Ammon's horn (tissue), 1 donor: ENCODE measurements at places on chromosomes 7 and 10.
A peak's percentile ranks its signal among the peaks of the same experiment; 100 is the strongest.

DNA sequence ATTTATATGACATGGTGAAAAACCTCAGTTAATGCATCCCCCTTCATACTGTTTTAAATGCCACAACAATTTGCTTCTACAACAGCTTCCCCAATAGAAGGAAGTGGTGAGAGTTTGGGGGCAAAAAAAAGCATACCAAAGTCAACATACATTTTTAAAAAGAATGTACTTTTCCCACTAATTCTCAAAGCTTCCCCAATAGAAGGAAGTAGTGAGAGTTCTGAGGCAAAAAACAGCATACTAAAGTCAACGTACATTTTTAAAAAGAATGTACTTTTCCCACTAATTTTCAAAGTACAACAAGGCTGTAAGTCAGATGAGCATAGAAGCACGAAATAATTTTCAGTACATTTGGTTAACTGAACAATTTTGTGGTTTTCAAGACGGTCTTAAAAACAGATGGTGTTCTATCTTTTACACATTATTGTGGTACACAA lies 24.0 kb downstream of the WASL start:
- DNase-seq, result no peak

DNA sequence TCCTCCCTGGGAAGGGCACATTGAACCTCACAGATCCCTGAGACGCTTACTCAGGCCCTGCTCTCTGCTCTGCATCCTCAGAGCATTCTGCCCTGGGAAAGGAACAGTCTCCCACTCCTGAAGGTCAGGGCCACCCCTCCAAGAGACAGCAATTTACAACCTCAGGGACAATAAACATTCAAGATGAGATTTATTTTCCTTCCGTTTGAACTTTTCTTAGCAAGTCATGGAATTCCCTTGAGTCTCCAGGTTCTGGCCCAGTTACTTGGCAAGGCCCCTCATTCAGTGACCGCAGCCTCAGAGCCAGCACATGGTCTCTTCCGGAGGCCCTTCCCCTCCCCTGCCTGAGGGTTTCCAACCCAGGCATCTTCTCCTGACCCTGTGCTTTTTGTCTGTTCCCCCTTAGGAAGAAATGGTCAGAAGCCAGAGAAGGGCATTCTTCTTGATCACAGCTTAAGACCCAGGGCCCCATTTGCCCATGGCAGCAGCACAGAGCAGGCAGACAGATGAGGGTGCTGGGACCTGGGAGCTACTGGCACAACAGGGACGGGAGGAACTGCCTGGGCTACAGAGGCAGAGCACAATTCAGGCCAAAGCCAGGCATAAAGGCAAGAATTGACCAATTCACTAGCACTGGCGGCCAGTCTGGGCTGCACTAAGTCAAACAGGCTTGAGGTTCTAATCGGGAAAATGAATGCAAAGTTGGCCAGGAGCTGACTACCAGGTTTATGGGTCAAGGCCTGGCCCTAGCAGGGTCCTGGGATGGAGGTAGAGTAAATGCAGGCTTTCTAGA lies 56.7 kb downstream of the VSTM4 start:
- DNase-seq, result no peak

GRCh38 chr10:8636371-8636770 lies 581.9 kb downstream of the GATA3 start:
- DNase-seq, result no peak

GRCh38 chr10:87712913-87713616 lies 53.4 kb downstream of the PAPSS2 start:
- DNase-seq, result no peak

GRCh38 chr7:150867605-150868004 lies 15.3 kb downstream of the AOC1 start:
- no peak for DNase-seq

DNA sequence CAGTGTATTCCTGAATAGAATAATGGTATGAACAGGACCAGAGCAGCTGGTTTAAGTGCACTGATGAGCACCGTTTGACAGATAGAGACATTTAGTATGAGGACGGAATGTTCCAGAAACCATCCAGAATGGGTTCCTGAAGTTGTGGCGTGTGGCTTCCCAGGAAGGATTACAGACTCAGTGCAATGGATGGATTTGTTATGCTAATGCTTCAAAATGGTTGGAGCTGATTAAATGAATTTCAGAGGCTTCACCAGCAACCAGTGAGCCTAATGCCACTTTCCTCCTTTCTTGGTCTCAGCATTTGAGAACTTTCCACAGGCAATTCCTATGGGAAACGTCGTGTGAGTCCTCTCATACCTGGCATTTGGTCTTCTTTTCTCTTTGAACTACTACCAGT lies 9.9 kb downstream of the GATA3 start:
- DNase-seq, result no peak

- DNase-seq, result peak; percentile 12
Observed at GRCh38 chr7:23357190-23358093, 58.3 kb downstream of the MALSU1 start.

- DNase-seq, result no peak
Observed at GRCh38 chr10:71849461-71849908, 1.6 kb downstream of the PSAP start.
